Hypothalamus (tissue), 51 donors: ENCODE measurements at places on chromosomes 3 and 15.

DNA sequence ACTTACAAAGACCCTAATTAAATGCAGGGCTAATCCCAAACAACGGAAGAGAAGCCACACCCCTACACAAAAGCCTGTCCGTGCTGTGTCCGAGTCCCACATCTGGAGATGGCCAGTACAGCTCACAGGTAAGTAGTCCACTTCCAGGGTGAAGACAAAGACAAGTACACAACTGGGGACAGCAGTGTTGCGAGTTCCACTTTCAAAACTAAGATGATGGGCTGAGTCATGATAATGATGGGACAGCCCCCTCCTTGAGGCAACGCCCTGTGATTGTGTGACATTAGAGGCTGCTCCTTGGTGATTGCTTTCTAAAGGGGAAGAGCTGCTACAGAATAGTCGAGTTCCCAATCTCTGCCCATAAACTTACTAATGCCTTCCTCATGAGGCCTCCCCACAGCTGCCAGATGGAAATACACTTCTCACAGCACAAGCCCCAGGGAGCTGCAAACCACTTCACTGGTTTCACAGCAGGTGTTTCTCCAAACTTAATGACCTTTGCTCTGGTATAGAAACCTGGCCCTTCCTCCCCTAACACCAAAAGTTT is 27.6 kb downstream of the RFT1 start:
- DNase-seq = no peak

- DNase-seq = no peak
Measured at GRCh38 chr3:141789281-141789680, 26.1 kb downstream of the GRK7 start.

DNA sequence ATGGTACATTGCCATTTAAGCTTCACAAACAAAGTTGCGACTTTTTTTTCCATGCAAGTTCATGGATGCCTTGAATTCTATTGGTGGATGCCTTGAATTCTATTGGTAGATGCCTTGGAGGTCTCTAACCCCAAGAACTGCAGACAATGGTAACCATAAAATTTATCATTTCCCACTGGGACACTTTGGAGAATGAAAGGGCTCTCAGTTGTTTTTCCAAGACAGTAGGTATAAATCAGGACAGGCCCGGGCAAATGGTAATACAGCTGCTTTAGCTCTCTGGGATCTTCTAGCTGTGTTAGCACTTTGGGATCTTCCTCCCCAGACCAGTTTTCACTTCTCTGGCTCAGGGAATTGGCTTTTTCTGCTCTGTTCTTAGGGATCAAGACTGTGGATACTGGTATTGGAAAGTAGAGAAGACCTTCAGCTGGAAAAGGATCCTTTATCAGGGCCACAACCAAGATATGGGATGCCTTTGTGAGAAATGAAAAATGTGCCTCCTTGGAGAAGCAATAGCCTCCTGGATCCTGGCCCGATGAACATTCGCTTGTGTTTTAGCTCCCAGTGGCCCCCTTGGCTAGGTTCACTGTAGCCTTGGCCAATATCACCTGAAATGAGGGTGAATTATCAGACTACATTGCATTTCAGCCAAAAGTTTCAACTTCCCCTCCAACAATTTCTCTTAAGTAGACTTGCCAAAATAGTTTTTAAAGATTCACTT is 8.3 kb downstream of the LRRC3B start:
- no peak for DNase-seq

DNA sequence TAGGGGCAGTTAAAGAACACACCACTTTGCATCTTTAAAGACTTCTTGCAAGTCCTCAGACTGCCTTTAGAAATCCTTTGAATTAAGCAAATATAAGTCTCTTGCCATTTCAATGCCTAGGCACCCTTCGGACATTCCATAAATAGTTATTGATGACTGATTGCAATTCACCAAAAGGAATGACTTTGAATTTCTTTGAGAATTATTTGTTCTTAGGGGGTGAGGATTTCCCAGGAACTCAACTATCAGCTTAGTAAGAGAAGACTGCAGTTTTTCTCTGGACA is 495 bp upstream of the MYEF2 start:
- DNase-seq = no peak

DNA sequence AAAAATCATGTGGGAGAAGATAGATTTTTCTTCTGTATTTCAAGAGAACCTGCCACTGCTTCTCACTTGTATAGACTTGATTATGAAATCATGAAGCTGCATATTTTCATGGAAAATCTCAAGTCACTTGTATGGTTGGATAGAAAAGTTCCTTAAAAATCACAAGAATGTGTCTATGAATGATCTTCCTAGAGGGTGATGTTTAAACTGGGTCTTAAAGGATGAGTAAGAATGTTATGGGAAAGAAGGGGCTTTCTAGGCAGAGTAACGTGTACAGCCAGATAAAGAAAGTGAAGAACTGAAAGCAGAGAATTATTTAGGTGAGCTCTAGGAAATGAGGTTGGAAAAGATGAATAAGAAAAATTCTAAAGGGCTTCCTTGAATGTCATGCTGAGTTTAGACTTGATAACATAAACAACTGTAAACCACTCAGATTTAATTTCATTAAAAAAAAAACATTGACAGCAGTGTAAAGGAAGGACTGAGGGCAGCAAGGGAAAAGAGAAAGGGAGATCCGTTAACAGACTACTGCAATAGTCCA is 5.0 kb downstream of the CD47 start:
- no peak for DNase-seq

- DNase-seq = no peak
Measured at GRCh38 chr3:106348139-106348690, 479.4 kb upstream of the CBLB start.

DNA sequence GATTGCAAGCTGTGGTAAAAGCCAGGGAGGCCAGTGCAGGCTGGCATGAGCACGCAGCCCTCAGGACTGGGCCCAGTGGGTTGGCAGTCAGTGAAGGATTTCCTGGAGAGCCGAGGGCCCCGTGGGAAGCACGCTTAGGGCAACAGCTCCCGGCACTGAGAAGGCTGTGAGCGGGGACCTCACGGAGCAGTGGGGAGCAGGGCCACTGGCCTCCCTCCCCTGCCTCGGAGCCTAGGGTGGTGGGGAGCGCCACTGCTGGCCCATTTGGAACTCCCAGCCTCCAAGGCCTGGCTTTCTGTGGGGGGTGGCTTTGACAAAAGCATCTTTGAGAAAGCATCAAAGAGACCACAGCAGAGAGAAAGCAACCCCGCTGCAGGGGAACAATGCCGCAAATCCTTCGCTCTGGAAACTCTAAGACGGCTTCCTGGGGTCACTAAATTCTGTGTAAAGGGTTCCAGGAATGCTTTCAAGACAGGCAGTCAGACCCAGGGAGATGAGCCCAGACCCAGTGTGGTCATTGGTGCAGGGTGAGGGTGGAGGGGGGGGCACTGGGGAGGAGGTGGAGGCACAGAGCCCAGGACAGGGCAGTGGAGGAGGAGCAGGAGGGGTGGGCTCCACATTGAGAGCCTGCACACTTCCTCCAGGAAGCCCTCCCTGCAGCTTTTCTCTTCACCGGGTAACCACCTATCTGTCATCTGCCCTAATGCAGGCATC is 9.5 kb upstream of the APBA2 start:
- DNase-seq = no peak

GRCh38 chr15:81155375-81156218 is 21.5 kb downstream of the CFAP161 start:
- DNase-seq = peak; percentile 20

DNA sequence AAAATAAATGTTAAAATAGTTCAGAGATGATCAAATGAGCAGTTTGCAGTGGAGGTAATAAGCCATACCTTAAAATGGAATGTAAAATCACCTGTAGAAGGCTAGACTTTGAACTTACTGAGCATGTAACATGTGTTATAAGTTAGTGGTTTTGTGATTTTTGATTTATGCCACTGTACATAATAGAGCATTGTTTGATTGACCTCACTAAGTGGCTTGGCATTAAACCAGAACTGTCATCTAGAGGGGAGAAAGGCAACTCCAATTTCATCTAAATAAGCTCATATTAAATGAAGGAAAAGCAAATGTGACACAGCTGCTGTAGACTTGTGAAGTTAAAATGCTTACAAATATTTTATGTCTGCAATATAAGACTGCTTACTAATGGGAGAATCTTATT is 387.9 kb downstream of the ZIC1 start:
- no peak for DNase-seq

DNA sequence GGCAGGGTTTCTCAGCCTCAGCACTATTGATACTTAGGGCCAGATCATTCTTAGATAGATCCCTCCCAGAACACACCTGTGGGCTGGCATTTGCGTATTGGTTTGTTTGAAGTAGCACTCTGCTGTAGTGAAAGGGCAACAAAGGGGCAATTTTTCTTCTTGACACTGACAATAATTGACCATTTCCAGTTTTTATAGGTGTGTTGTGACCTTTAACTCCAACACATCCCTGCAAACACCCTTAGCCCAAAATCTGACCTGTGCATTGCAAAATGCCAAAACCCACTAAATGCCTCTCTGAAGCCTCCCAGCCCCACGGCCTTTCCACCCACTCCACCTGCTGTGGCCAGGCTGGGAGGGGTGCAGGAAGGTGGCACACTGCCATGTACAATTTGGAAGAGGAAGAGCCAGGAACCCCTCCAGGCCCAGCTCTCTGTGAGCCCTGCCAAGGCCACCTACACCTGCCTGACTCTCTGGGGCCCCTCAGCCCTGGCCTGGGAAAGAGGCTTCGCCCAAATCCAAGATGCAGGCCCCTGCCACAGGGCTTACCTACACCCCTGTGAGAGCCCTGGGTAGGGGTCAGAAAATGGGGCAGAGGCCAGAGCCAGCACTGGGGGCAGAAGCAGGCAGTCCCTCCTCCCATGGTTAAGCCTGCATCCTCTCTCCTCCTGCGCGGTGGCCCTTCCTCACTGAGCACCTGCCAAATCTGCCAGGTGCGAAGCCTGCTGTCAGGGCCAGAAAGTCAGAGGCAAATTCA is 9.6 kb upstream of the CYP11A1 start:
- no peak for DNase-seq

GRCh38 chr15:92843326-92843725 is 56.8 kb upstream of the CHD2 start:
- no peak for DNase-seq
